Kidney epithelial cell (primary cell): ENCODE measurements at places on chromosomes 12 and 14.

- DNase-seq, result no peak
Measured at GRCh38 chr12:40240779-40241178, 16.0 kb downstream of the LRRK2 start.

DNA sequence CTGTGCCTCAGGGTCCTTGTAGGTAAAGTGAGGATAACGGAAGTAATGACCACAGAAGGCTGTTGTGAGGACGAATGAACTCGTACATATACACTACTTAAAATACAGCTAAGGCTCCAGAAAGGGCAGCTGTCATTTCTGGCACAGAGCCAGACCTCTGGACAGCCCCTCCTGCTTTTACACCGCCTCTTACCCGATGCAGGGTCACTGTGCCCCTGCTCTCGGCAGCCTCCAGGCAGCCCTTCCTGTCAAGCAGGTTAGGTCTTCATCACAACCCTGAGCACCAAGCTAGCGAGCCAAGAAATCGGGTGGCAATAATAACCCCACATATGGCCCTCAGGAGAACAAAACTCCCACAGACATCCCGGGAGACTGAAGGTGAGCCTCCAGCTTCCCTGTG is 8.5 kb downstream of the TMEM229B start:
- DNase-seq, result no peak

GRCh38 chr12:108853981-108854446 is 3.4 kb downstream of the SSH1 start:
- DNase-seq, result no peak

- DNase-seq, result no peak
Measured at GRCh38 chr12:1906579-1906978, 11.9 kb downstream of the CACNA2D4 start.

GRCh38 chr14:55532645-55533344 is 47.2 kb upstream of the KTN1 start:
- no peak for DNase-seq
